CD4-positive, alpha-beta memory T cell (primary cell): ENCODE measurements at places on chromosomes 1 and 21.

DNA sequence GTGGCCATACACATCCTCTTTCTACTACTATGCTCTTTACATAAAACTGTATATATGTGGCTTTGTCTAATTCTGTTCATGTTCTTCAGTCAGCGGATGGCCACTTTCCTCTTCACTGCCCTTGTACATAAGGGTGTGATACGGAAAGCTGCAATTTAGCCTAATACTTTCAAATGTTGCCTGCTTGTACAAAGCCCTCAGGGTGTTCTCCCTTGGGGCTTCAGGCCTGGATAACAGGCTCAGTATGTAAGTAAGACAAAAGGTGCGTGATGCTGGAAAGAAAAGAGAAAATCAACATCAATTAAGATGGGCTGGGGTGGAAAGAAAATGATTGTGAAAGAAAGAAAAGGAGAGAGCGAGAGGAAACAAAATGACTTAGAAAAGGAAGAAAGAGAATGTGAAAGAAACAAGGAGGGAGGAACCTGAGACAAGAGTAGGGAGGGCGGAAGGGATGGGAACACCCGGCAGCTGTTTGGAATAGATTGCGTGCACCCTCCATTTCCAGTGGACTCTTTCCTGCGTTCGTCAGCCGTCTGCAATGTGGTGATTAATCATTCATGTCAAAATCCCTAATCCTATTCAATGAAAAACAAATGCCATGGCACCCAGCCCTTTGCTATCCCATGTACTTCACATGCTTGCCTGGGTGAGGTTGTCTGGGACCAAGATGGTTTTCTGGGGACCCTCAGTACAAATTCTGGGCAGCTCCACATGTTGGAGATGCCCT is 553.6 kb downstream of the NUF2 start:
- no peak for DNase-seq
- no peaks in the 10 kb centered on the region for H3K4me1 ChIP-seq
- no peak overlapping the region for H3K27ac ChIP-seq
- H3K4me3 ChIP-seq = no peak overlapping the region
- H3K27me3 ChIP-seq = no peaks in the 10 kb centered on the region

- H3K4me1 ChIP-seq = no peaks in the 10 kb centered on the region
- no peak overlapping the region for H3K4me3 ChIP-seq
- no peak for DNase-seq
- no peak overlapping the region for H3K27ac ChIP-seq
Observed at GRCh38 chr1:201595381-201595780, 56.5 kb downstream of the NAV1 start.

DNA sequence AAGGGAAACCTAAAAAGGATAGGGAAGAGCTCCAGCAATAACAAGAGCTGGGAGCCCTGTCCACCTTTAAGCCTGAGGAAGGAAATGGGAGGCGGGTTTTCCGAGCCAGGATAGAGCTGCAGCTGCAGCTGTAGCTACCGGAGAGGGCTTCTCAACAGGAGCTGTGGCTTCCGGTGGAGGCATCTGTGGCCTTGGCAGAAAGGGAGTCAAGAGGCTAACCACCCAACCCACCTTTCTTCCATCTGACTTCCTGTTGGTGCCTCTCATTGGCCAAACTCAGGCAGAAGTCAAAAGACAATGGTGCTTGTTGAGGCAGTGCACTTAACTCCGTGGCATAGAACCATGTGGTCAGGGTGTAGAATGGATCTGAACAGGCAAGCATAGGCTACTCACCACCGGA is 313.1 kb upstream of the DAB1 start:
- H3K4me3 ChIP-seq = no peak overlapping the region
- H3K27ac ChIP-seq = no peak overlapping the region
- H3K36me3 ChIP-seq = no peaks in the 10 kb centered on the region
- no peaks in the 10 kb centered on the region for H3K4me1 ChIP-seq

- no peaks in the 10 kb centered on the region for H3K4me1 ChIP-seq
- no peak overlapping the region for H3K4me3 ChIP-seq
- H3K36me3 ChIP-seq = peaks cover 63% of the 10 kb centered on the region
- H3K27me3 ChIP-seq = no peaks in the 10 kb centered on the region
- H3K27ac ChIP-seq = no peak overlapping the region
Observed at GRCh38 chr21:29053656-29054055, 19.8 kb downstream of the CCT8 start.

DNA sequence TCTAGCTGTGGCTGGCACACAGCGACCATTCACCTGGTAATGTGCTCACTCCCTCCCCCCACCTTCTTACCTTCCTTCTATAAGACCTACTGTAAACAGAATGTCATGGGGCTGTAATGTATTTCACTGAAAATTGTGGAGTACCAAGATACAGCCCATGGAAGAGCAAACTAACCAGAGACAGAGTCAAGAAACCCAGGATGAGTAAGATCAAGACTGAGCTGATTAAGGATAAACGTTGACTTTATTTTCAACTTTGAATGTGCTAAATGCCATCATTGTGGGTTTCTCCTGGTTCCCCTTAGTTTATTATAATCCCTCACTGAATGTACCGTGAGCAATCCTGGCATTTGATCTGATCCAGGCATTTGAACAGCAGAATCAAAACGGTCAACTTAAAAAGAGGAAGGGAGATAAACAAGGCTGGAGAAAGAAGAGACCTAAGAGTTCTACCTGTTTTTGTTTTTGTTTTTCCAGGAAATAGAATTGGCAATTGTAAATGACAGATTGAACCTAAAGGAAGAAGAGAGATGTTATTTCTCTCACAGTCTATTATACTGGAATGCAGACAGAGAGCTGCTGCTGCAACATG is 16.1 kb upstream of the ATP1B1 start:
- no peak overlapping the region for H3K27ac ChIP-seq
- no peak overlapping the region for H3K4me3 ChIP-seq
- peaks cover 10% of the 10 kb centered on the region for H3K4me1 ChIP-seq
- no peaks in the 10 kb centered on the region for H3K36me3 ChIP-seq

GRCh38 chr1:69814926-69815325 is 247.2 kb downstream of the LRRC7 start:
- no peak for DNase-seq
- H3K27ac ChIP-seq = no peak overlapping the region
- no peaks in the 10 kb centered on the region for H3K4me1 ChIP-seq
- no peaks in the 10 kb centered on the region for H3K36me3 ChIP-seq

DNA sequence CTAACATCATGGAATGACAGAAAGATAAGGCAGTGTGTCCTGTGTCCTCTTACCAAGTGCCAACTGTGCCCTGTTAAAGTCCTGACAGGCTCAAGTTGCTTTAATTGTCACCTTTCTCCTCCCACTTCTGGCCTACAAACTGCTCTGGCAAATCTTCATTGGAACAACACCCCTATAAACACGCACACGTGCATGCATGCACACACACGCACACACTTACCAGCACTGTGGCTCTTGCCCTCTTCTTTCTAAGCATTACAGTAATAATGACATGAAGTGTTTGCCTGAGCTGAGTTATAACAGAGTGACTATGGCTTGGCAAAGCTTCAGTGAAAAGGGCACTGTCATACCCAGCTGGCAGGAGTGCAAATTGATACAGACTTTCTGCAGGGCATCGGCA is 82.3 kb upstream of the SYT6 start:
- no peaks in the 10 kb centered on the region for H3K4me1 ChIP-seq
- no peak overlapping the region for H3K4me3 ChIP-seq
- no peak for DNase-seq
- no peaks in the 10 kb centered on the region for H3K27me3 ChIP-seq
- no peak overlapping the region for H3K27ac ChIP-seq

DNA sequence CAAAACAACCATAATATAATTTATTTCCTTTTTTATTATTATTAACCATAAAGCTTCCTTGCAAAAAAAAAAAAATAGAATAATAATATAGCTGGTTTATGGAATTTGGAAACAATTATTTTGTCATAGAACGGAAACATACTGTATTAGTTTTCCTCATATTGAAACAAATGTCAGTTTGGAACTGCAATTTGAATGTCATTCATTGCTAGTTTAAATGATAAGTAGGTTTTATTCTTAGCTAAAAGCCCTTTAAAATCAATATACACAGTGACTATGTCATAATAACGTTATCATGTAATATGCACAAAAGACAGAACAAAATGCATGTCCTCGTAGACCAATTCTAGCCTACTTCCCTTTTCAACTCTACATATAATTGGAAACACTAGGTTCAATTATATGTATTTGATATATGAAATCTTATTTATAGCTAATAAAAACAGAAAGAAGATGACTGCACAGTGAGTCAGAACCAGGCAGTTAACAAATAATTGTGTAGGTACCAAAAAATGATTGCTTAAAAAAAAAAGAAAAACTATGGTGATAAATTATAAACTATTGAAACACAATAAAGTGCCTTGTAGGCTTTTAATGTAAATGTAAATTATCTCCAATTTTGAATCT is 85.2 kb upstream of the EXO1 start:
- H3K27me3 ChIP-seq = no peaks in the 10 kb centered on the region
- H3K4me3 ChIP-seq = no peak overlapping the region
- no peak for DNase-seq
- H3K4me1 ChIP-seq = no peaks in the 10 kb centered on the region
- no peak overlapping the region for H3K27ac ChIP-seq

DNA sequence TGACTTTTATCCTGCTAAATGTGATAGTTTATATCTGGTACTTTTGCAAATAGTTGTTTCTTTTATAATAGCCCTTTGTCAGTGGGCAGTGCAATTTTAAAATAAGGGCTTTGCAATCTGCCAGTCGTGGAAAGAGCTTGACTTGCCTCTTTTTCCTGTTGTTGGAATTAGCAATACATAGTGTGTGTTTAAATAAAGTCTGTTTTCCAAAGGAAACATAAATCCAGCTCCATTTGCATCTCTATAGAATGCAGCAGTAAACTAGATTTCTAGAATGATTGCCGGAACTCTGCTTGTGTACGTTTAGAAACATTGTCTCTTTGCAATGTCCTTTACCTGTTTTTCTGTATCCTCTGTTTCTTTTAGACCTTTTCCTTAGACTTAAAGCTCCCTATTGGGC is 33.1 kb downstream of the GABPA start:
- H3K4me1 ChIP-seq = no peaks in the 10 kb centered on the region
- DNase-seq = no peak
- H3K4me3 ChIP-seq = no peak overlapping the region
- peaks cover 25% of the 10 kb centered on the region for H3K36me3 ChIP-seq
- no peak overlapping the region for H3K27ac ChIP-seq
- H3K27me3 ChIP-seq = no peaks in the 10 kb centered on the region

DNA sequence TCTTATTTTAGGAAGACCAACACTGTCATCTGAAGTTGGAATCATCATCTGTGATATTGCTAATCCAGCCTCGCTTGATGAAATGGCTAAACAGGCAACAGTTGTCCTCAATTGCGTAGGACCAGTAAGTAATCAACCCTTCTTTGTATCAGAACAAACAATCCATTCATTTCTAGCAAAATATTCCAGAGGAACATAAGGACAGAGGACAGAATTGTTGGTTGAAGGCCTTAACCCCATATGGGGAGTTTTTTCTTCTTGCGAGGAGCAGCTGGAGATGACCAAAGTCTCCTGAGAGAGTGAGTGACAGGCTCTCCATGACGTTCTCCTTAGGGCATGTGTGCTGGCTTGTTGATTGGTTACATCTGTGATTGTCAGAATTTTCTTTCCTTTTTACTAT is 2.7 kb downstream of the SCCPDH start:
- DNase-seq = no peak
- no peaks in the 10 kb centered on the region for H3K36me3 ChIP-seq
- peaks cover 11% of the 10 kb centered on the region for H3K4me1 ChIP-seq
- no peaks in the 10 kb centered on the region for H3K27me3 ChIP-seq
- no peak overlapping the region for H3K27ac ChIP-seq

DNA sequence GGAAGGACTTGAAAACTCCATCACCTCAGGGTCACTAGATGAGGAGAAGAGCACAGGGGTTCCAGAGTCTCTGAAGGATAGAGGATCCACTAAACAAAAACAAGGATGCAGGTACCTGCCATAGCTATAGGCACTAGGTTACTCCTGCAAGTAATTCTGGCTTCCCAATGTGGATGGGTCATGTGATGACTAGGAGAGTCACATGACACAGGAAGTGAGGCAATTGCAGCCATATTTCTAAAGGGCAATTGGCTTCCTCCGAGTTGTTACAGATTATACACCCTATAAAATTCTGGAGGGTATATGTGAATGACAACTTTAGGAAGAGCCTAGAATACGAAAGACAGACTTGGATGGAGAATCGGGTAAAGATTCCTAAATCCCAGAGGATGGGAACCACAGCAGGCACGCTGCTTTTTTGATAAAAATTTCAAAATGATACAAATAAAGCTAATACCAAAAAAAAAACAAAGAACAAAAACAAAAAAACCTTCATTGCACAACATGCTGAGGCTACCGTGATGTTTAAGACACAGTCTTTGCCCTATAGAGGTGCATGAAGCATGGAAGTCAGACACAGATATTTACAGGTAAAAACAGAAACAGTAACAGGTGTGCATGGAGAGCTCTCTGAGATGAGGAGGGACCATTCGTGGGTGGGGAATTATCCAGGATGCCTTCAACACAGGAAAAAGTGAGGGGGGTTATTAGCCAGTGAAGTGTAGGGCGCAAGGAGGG is 10.5 kb downstream of the MTX1 start:
- DNase-seq = no peak
- H3K36me3 ChIP-seq = no peaks in the 10 kb centered on the region
- no peak overlapping the region for H3K27ac ChIP-seq
- peaks cover 21% of the 10 kb centered on the region for H3K4me1 ChIP-seq
- no peak overlapping the region for H3K4me3 ChIP-seq

DNA sequence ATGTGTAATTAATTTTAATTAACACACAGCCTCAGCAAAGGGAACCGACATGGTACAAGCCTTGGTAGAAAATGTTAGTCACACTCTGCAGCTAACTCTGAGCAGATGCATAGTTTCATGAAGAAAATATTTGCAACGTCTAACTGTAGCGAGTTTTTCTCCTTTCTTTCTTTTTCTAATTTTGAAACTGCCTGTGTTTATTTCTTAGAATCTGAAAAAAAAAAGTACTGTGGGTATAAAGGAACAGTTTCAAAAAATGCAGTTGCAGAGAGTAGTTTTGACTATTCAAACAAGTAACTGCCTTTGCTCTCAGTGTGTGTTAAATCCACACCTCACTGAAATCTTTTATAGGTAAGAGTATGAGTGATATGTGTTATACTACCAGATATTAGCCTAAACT is 149.9 kb upstream of the C1orf105 start:
- no peak overlapping the region for H3K27ac ChIP-seq
- H3K4me1 ChIP-seq = peaks cover 10% of the 10 kb centered on the region

GRCh38 chr21:26147535-26147934 is 23.0 kb downstream of the APP start:
- H3K4me1 ChIP-seq = peaks cover 18% of the 10 kb centered on the region
- no peak overlapping the region for H3K4me3 ChIP-seq
- no peak overlapping the region for H3K27ac ChIP-seq
- no peaks in the 10 kb centered on the region for H3K27me3 ChIP-seq
- H3K36me3 ChIP-seq = no peaks in the 10 kb centered on the region
- DNase-seq = no peak

- H3K36me3 ChIP-seq = no peaks in the 10 kb centered on the region
- H3K4me1 ChIP-seq = no peaks in the 10 kb centered on the region
- no peak overlapping the region for H3K4me3 ChIP-seq
- no peak for DNase-seq
Observed at GRCh38 chr1:40944326-40944725, 35.2 kb upstream of the CTPS1 start.

GRCh38 chr1:76580206-76580605 is 287.1 kb upstream of the ST6GALNAC5 start:
- no peaks in the 10 kb centered on the region for H3K27me3 ChIP-seq
- H3K4me3 ChIP-seq = no peak overlapping the region
- no peak overlapping the region for H3K27ac ChIP-seq
- no peaks in the 10 kb centered on the region for H3K36me3 ChIP-seq
- DNase-seq = no peak

GRCh38 chr21:17607684-17608083 is 5.0 kb downstream of the BTG3 start:
- peaks cover 12% of the 10 kb centered on the region for H3K36me3 ChIP-seq
- no peaks in the 10 kb centered on the region for H3K27me3 ChIP-seq
- H3K4me3 ChIP-seq = no peak overlapping the region
- no peak for DNase-seq
